ENCODE measurements at places on chromosomes 4 and X. TPM values are rescaled to one million over a fixed set of nuclear protein-coding genes. Genes with fewer than 3 reads are reported as not detected.

DNA sequence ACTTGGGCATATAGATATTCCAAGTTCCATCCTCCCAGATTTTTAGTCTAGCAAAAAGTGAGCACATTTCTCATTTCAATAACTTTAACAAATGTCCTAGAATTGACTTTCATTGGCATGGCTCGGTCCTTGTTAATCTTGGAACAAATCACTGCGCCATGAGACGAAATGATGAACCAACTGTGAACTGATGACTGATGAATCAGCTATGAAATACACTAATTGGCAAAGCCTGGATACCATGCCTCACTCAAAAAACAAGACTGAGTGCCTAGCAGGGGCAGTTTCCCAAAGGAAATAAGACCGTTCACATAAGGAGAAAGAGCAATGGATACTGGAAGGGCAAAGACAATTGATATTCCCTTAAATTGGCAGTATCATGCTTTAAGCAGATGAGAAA lies 248.6 kb upstream of the VEGFC start:
- DNase-seq: no peak
- no peak overlapping the region for H3K27ac ChIP-seq
- no peaks in the 10 kb centered on the region for H3K4me1 ChIP-seq

DNA sequence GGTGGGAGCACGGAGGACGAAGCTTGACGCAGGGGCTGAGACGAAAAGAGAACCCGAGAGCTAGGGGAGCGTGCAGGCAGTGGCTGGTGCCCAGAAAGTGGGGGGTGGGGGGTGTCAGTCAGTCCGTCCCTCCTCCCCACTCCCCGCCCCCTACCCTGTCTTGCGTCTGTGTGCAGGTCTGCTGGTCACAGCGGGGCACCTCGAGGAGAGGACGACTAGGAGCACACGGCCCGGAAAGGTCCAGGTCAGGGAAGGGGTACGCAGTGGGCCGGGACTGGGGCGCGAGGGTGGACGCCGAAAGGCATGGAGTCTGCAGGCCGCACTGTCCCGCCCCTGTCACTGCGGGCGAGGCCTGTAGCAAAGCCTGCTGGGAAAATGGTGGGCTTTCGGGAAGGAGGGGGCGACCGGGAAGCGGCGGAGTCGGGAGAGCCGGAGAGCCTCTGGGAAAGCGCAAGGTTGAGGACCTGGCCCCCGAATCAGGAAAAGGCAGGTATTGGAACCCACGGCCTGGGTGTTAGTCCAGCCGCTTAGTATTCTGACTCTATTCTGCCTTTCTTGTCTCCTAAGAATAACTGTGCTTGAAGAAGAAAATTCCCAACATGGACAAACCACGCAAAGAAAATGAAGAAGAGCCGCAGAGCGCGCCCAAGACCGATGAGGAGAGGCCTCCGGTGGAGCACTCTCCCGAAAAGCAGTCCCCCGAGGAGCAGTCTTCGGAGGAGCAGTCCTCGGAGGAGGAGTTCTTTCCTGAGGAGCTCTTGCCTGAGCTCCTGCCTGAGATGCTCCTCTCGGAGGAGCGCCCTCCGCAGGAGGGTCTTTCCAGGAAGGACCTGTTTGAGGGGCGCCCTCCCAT lies 769 bp downstream of the TCEAL1 start:
- H3K36me3 ChIP-seq: no peaks in the 10 kb centered on the region
- peak overlapping the region; percentile 95 for H3K27ac ChIP-seq
- H3K27me3 ChIP-seq: no peaks in the 10 kb centered on the region
- peak overlapping the region; percentile 94 for H3K4me3 ChIP-seq
- peaks cover 12% of the 10 kb centered on the region for H3K4me1 ChIP-seq

- no peak overlapping the region for H3K27ac ChIP-seq
- no peak overlapping the region for H3K4me3 ChIP-seq
- H3K36me3 ChIP-seq: no peaks in the 10 kb centered on the region
- no peaks in the 10 kb centered on the region for H3K27me3 ChIP-seq
- no peak for DNase-seq
These were observed 43.0 kb upstream of the KCNIP4 start for GRCh38 chr4:21991562-21991961.

VSIG1 gene
- 0.38 TPM for polyA plus RNA-seq
